Muscle of leg (tissue), 16 donors: ENCODE measurements at places on chromosomes 1 and 21. TPM values are rescaled to one million over a fixed set of nuclear protein-coding genes. Genes with fewer than 3 reads are reported as not detected.

Gene RSPO1
- not detected for polyA plus RNA-seq

Gene MPZL1
- polyA plus RNA-seq, result 71.6 TPM

Gene SPRR5
- polyA plus RNA-seq, result not detected

Gene AMY1B
- polyA plus RNA-seq, result 0.13 TPM

Gene CD1C
- polyA plus RNA-seq, result 1.2 TPM

Gene KAZN
- polyA plus RNA-seq, result 13.6 TPM

Gene SELE
- 0.87 TPM for polyA plus RNA-seq

Gene PLA2G2D
- not detected for polyA plus RNA-seq

Gene FCGR1A
- polyA plus RNA-seq, result 3.2 TPM

- DNase-seq, result peak; percentile 95
Measured at GRCh38 chr1:208245185-208245705, 1.1 kb upstream of the PLXNA2 start.

DNA sequence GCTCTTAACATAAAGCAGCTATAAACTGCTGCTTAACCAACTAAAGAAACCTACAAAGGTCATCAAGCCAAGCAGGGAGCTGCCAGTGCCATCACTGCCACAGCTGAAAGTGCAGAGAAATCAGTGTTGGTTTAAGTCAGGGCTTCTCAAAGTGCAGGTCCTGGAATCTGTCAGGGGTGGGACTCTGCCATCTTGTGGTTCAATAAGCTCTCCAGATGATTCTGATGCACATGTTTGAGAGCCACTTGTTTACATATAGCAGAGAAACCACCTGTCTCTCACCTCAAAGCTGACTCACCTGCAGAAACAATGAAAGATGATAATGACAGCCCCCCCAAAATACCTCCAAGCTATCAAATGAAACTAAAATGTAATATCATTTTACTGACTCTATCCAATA is 49.3 kb downstream of the SH3GLB1 start:
- no peak for DNase-seq

DNA sequence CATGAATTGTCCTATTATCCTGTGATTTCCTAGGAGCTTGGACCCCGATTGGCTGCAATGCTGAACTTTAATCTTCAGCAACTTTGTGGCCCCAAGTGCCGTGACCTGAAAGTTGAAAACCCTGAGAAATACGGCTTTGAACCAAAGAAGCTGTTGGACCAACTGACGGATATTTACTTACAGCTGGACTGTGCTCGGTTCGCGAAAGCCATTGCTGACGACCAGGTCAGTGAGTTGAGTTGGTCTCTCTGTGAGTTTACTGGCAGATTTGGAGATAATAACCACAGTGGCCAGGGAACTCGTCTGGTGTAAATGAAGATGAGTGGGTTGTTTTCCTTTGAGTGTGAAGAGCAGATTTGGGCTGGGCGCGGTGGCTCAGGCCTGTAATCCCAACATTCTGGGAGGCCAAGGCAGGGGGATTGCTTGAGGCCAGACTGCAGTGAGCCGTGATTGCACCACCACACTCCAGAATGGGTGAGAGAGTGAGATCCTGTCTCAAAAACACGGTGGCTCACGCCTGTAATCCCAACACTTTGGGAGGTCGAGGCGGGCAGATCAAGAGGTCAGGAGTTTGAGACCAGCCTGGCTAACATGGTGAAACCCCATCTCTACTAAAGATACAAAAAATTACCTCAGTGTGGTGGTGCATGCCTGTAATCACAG is 39.1 kb upstream of the KIF1B start:
- DNase-seq, result no peak

- DNase-seq, result no peak
Measured at GRCh38 chr1:237054313-237054712, 12.3 kb downstream of the RYR2 start.

DNA sequence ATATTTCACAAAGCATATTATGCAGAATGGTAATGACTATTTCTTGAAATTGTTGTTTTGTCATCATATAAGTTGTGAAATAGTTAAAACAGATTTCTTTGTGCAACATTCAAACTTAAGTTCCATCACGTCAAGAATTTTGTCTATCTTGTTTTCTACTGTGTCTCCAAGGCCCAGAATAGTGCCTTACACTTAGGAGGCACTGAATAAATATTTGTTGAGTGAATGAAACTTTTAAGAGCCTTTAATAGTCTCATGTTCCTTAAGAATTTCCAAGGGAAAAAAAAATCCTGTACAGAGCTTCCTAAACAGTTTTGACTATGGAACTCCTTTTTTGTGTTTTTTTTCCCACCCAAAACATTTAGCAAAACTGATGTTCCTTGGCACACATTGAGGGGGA is 50.8 kb upstream of the TNFSF18 start:
- DNase-seq, result no peak

GRCh38 chr1:203089001-203089650 is 3.3 kb upstream of the MYOG start:
- no peak for DNase-seq

- no peak for DNase-seq
Measured at GRCh38 chr1:238242181-238242580, 351.5 kb upstream of the ZP4 start.
